ENCODE measurements at places on chromosomes 1 and 21. TPM values are rescaled to one million over a fixed set of nuclear protein-coding genes. Genes with fewer than 3 reads are reported as not detected.

Gene OR2T29
- total RNA-seq = not detected

Gene NPR1
- total RNA-seq = 48.4 TPM

Gene ERRFI1
- 110 TPM for total RNA-seq

Gene AVPR1B
- not detected for total RNA-seq

Gene NMNAT2
- total RNA-seq = not detected

Gene C1orf146
- not detected for total RNA-seq

DNA sequence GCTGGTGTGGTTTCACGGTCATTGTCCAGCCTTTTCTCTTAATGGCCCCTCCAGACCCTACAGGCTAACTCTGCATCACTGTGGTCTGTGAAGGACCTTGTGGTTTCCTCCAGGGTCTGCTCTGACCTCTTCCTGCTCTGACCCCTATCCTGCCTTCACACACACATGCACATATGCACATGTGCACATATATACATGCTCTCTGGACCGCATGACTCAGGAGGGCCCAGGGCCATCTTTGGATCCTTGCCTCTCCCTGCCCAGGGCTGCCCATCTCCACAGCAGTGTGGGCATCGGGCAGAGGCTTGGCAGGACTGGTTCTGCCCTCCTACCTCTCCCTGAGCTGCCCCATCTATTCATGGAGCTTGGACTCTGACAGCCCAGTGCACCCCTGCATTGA is 510.9 kb downstream of the PTPRU start:
- DNase-seq = no peak

DNA sequence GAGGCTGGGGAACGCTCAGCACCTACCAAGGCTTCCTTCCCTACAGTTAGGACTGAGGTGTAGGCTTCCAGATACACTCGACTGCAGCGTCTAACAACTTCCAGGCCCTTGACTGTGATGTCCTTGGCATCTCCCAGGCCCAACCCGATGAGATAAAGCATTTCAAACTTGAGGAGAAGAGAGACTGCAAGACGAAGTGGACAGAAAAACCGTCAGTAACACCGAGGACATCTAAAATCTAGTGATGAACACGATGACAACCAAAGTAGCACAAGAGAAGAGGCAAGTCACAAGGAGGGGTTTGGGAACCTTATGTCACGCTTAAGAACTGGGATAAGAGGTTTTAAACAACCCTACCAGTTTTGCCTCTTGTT is 314 bp downstream of the DPH5 start:
- DNase-seq = no peak

GRCh38 chr1:180743868-180744267 is 112.0 kb downstream of the XPR1 start:
- no peak for DNase-seq

GRCh38 chr1:30386156-30386926 is 337.0 kb downstream of the MATN1 start:
- DNase-seq = no peak

- no peak for DNase-seq
These were observed 46.3 kb downstream of the IER5 start for GRCh38 chr1:181134543-181135436.

- no peak for DNase-seq
These were observed 61.0 kb downstream of the ZBTB18 start for GRCh38 chr1:244112041-244112440.

DNA sequence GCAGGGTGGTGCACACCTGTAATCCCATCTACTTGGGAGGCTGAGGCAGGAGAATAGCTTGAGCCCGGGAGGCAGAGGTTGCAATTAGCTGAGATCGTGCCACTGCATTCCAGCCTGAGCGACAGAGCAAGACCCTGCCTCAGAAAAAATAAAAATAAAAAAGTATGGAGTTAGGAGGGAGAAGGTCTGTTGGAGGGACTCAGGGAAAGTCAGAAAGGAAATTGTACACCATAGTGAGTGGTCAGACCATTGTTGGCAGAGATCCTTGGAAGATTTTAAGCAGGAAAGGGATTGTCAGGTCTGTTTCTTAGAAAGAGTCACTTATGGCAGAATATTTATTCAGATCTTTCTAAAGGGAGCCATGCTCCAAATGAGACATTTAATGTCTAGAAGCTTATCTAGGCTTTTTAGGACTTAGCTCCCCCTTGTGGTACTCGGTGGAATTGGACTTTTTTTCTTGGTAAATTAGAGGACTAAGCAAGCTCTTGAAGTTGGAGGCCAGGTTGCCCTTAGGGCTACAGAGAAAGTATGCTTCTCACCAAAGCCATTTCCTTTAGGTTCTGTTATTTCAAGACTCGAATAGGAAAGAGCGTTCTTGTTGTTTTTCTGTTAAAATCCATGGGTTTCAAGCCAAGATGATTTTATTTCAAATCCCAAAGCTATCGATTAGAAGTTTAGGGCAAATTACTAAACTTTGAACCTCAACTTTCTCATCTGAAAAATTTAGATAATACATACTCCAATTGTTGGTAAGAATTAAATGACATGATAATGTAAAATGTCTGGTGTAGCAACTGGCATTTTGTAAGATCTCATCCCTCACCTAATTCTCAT is 16.5 kb downstream of the MIA3 start:
- DNase-seq = no peak

DNA sequence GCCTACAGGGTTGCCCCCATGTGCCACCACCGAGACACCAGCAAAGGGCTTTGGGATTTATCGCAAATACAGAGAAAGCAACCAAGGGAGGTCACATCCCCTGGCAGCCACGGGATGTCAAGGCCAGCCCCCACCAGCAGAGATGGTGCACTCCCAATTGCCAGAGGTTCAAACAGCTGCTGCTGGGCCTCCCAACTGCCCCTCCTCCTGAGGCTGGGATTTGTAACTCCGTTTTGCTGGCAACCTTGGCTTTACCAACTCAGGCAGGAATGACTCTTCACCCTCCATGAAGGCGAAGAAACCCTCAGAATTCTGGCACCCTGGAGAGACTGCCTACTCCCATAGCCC is 11.6 kb downstream of the TMEM53 start:
- no peak for DNase-seq

GRCh38 chr1:167106119-167106461 is 12.2 kb downstream of the STYXL2 start:
- no peak for DNase-seq

Measured in ovary (tissue), 10 donors.